ENCODE measurements at places on chromosomes 2 and 18.

GRCh38 chr2:128733450-128733849, 414.8 kb upstream of the HS6ST1 start:
- DNase-seq: no peak

GRCh38 chr2:135904341-135904989, 28.2 kb upstream of the MCM6 start:
- no peak for DNase-seq

GRCh38 chr18:2486426-2486825, 84.9 kb downstream of the METTL4 start:
- DNase-seq: no peak

- peak; percentile 96 for DNase-seq
These were observed 57.4 kb downstream of the TRPM8 start for GRCh38 chr2:233974530-233975071.

GRCh38 chr18:48099481-48100164, 169.2 kb upstream of the SMAD2 start:
- DNase-seq: no peak

DNA sequence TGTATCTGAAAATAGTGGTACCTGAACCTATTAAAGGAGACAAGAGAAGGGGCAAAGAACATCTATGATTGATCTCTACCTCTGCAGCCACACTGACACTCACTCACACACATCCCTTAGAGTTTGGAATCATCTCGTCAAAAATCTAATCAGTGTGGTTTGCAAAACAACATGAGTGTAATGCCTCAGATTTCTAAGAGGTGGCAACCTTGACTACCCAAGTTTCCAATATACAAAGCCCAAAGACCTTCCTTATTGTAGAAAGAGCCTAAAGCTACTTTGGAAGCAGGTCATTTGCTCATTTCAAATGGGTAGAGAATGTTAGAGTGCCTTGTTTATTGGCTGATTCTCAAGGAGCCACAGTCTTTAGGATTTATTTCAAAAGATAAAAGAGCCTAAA, 444.9 kb downstream of the ARHGAP15 start:
- no peak for DNase-seq

- DNase-seq: no peak
These were observed 259.3 kb downstream of the NEDD4L start for GRCh38 chr18:58303363-58303762.

- DNase-seq: no peak
These were observed 48.6 kb downstream of the PDCL3 start for GRCh38 chr2:100611079-100612029.

DNA sequence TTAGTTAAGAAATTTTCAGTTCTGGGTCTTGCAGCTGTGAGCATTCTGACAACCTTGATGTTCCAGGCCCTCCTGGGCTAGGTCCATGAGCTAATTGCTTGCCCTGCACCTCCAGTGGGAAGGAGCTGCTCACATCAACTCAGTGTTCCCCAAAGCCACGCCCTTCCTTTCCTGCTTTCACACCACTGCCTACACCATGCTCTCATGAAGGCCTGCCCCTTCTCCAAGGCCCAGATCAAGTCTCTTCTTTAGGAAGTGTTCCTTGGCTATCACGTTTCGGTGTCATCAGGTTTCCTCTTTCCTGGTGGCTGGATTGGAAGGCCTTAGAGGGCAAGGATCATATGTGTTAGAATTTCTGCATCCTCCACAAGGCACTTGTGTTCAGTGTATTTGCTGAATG, 18.8 kb downstream of the TMEM127 start:
- DNase-seq: no peak

- no peak for DNase-seq
These were observed 188.9 kb downstream of the LTBP1 start for GRCh38 chr2:33135645-33136044.

DNA sequence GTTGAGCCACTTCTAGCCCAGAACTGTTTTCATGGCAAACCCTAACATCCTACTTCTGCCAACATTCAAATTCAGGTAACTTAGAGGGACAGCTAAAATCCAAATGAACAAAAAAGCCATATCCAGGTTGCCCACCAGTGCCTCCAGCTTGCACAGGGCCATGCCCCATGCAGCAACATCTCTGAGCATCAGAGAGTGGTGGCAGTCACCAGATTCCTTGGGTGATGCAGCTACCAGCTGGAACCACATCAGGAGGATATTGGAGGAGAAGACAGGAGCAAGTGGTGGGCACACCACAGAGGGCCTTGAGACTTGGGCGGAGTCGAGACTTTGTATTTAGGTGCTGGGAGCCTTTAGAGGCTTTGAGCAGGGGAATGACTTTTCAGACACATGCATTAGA, 50.5 kb downstream of the SDC1 start:
- no peak for DNase-seq

DNA sequence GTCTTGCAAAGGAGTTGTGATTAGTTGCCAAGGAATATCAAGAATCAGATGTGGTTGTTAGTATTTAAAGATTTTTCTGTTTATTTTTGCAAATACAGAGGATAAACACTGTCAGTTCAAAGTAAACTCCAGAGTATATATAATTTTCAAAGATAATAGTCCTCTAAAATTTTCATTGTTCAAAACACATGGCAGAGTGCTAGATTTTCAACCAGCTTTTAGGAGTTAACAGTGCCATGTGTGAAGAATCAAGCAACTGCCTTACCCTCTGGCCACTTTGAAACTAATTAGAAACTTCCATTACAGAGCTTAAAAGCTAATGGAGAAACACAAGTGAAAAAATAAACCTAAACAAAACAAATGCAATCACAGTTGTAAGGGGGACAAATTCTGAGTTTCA, 1605.6 kb upstream of the ZEB2 start:
- no peak for DNase-seq

GRCh38 chr18:25921677-25922421, 168.6 kb downstream of the SS18 start:
- DNase-seq: peak; percentile 26

- no peak for DNase-seq
These were observed 83.8 kb downstream of the MBD2 start for GRCh38 chr18:54140641-54141040.

DNA sequence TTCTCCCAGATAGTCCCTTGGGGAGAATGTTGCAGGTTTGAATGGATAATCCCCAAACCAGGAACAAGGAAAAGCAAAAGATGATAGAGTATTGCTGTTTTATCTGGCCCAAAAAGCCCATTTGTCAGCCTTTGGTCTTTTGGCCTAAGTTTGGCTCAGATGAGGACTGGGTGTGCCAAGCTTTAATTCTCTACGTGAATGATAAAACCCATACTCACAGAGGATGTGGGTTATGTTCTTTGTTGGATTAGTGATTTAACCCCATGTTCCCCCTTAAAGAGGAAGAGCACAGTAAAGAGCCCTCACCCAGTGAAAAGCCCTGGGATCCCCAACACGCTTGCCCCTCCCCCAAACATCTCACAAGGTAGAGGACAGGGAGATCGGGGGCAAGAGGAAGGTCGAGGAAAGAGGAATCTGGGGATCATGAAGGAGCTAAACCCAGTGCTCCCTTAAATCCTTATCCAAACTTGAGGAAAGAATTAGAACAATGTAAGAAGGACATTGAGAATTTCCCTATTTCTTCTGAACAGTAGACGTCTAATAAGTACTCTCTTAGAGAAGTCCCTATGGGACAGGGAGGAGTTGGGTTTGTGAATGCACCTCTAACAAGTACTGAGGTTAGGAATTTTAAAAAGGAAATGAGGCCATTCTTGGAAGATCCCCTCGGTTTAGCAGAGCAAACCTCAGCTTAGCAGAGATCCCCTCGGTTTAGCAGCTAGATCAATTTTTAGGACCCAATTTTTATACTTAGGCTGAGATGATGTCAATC, 105.0 kb downstream of the HIBCH start:
- DNase-seq: no peak

GRCh38 chr2:144833075-144833637, 313.2 kb upstream of the ZEB2 start:
- DNase-seq: no peak

- no peak for DNase-seq
These were observed 163.1 kb upstream of the PID1 start for GRCh38 chr2:229434187-229434586.

GRCh38 chr18:8972116-8972515, 130.4 kb upstream of the NDUFV2 start:
- DNase-seq: no peak

GRCh38 chr18:46070815-46071652, 1.0 kb downstream of the PSTPIP2 start:
- no peak for DNase-seq

GRCh38 chr2:145874466-145874865, 1354.5 kb upstream of the ZEB2 start:
- no peak for DNase-seq

- no peak for DNase-seq
These were observed 1.4 kb downstream of the NOL4 start for GRCh38 chr18:34223164-34223892.

- DNase-seq: no peak
These were observed 173.8 kb upstream of the SALL3 start for GRCh38 chr18:78805840-78806239.

- DNase-seq: no peak
These were observed 67.1 kb downstream of the ITGB1BP1 start for GRCh38 chr2:9356261-9356660.

DNA sequence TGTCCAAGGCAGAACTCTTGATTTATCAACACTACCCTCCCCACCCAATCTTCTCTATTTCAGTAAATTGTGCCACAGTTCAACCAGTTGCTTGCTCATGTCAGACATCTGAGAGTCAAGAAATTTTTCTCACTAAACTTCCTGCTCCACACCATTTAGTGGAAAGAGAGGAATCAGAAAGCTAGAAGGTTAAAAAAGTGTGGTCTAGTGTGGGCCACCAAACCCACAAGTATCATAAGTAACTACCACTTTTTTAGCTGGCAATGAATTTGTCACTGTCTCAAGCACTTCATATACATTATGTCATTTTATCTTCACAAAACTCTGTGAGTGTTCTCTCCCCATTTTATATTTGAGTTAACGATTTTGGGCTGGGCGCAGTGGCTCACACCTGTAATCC, 16.6 kb upstream of the MSTN start:
- DNase-seq: no peak

Measured in kidney capillary endothelial cell (primary cell).